ENCODE measurements at places on chromosomes 13 and 19.

GRCh38 chr19:10321417-10321797 lies 5.6 kb upstream of the FDX2 start:
- DNase-seq, result no peak

GRCh38 chr13:43305416-43305815 lies 282.0 kb downstream of the DNAJC15 start:
- no peak for DNase-seq

GRCh38 chr19:16384688-16385087 lies 60.1 kb downstream of the KLF2 start:
- DNase-seq, result no peak

- DNase-seq, result no peak
Observed at GRCh38 chr13:60162096-60162495, 1.6 kb downstream of the DIAPH3 start.

- no peak for DNase-seq
Observed at GRCh38 chr13:28470296-28470695, 24.6 kb downstream of the FLT1 start.

DNA sequence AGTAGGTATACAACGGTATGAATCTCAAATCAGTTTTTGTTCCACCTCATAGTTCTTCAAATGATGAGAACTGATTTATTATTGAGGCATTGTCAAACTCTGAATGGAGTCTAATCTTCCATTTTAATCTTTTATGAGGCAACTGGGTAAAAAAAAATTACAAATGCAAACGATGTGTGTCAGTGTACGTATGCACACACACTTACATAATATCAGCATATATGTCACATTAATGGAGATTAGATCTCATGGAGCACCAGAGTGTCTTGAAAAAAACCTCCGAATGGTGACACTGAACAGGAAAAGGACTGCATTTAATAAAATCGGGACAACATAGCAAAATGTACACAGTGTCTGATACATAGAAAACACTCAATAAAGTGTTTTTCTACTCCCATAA lies 842.7 kb downstream of the EFNB2 start:
- DNase-seq, result no peak

DNA sequence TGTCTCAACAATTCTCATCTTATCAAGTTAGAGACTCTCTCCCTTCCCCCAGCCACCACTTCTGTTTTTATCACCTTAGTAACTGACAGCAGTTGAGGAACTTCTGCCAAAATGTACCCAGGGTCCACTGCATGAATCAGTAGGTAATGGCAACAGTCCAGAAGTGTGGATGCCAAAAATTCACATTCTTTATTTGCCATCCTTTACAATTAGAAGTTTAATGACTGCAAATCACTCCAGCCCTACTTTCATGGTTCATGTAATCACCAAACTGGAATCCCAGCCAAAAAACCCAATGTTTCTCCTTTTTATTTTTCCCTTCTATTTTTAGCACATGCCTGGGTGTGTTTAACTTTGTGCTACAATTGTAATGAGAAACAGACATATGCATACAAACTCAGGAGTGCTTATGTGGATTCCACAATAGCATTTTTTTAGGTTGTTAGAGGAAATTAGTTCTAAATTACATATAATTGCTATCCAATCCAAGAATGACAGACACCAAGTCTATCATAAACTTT lies 243.5 kb downstream of the RGCC start:
- DNase-seq, result peak; percentile 85

GRCh38 chr19:19597809-19598306 lies 20.6 kb downstream of the PBX4 start:
- DNase-seq, result no peak

DNA sequence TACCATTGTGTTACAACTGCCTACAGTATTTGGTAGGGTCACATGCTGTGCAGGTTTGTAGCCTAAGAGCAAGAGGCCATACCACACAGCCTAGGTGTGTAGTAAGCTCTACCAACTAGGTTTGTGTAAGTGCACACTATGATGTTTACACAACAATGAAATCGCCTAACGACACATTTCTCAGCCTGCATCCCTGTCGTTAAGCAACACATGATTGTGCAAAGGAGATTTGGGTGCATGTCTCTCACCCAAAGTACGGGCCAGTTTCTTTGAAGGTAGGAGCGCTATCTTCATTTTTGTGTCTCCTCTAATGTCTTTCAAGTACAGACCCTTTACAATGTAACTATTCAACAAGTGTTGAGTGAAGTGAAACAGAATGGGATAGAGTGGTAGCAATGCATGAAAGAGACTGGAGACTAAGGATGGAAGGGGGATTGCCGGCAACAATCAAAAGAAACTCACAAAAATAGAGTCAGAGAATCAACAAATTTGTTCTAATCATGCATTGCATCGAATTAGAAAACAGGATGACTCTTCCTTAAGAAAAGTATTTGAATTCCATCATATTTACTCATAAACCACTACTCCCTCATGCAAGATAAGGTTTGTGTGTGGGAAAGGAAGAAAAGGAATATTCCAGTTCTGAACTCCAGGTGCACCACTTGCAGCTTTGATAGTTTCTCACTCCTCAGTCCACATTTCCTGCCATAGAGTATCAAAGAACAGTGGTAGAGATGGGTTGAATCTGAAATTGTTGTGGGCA lies 60.2 kb upstream of the TNFRSF19 start:
- no peak for DNase-seq

GRCh38 chr13:45021250-45021649 lies 31.9 kb downstream of the GPALPP1 start:
- no peak for DNase-seq

DNA sequence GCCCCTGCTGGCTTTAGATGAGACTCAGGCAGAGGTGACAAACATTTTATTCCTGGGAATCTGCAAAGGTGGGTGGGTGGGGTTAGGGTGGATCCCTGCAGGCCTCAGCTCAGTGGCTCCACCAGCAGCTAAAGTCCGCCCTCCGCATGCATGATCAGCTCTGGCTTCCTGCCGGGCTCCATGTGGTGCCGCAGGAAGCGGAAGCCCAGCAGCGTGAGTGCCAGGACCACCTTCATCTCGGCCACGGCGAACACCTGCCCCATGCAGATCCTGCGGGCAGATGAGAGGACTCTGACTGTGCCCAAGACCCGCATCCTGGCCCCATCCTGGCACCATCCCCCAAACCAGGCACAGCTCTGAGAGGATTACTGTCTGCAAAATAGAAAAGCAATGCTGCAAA lies 26.3 kb downstream of the CYP4F2 start:
- DNase-seq, result no peak

DNA sequence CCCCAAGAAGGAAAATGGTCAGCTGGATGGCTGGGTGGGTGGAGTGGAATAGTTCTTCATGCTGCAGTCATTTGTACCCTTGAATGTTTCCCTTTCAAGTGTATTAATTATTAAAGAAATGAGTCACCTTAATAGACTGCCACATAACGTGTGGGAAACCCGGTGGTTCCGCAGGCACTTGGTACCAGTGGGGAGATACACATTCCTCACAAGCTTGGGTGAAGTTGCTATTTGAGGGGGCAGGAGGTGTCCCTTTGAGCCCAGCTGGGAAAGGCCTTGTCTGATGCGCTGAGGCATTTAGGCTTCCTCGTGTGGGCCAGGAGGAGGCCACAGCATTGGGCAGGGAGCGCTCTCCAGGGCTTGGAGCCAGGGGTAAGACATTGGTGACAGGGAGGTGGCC lies 57.7 kb downstream of the ATP8A2 start:
- DNase-seq, result no peak

- DNase-seq, result no peak
Observed at GRCh38 chr13:30002577-30002976, 152.2 kb upstream of the UBL3 start.

DNA sequence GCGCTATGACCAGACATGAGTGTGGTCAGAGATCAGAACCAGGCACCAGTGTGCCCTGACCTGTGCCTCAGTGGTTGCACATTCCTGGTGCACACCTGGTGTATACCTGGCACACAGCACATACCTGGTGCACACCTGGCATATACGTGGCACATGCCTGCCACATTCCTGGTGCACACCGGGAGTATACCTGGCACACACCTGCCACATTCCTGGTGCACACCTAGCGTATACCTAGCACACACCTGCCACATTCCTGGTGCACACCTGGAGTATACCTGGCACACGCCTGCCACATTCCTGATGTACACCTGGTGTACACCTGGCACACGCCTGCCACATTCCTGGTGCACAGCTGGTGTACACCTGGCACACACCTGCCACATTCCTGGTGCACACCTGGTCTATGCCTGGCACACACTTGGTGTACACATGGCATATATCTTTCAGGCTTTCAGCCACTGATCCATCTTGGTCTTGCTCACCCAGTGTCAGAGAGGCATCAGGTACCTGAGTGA lies 61.3 kb upstream of the ADGRL1 start:
- no peak for DNase-seq

GRCh38 chr13:107375701-107376340 lies 807.9 kb upstream of the ARGLU1 start:
- peak; percentile 8 for DNase-seq

- DNase-seq, result no peak
Observed at GRCh38 chr19:7839476-7839875, 9.5 kb downstream of the EVI5L start.

GRCh38 chr19:46552891-46553290 lies 48.2 kb upstream of the CALM3 start:
- no peak for DNase-seq

GRCh38 chr19:30074741-30075715 lies 133.0 kb downstream of the URI1 start:
- no peak for DNase-seq

DNA sequence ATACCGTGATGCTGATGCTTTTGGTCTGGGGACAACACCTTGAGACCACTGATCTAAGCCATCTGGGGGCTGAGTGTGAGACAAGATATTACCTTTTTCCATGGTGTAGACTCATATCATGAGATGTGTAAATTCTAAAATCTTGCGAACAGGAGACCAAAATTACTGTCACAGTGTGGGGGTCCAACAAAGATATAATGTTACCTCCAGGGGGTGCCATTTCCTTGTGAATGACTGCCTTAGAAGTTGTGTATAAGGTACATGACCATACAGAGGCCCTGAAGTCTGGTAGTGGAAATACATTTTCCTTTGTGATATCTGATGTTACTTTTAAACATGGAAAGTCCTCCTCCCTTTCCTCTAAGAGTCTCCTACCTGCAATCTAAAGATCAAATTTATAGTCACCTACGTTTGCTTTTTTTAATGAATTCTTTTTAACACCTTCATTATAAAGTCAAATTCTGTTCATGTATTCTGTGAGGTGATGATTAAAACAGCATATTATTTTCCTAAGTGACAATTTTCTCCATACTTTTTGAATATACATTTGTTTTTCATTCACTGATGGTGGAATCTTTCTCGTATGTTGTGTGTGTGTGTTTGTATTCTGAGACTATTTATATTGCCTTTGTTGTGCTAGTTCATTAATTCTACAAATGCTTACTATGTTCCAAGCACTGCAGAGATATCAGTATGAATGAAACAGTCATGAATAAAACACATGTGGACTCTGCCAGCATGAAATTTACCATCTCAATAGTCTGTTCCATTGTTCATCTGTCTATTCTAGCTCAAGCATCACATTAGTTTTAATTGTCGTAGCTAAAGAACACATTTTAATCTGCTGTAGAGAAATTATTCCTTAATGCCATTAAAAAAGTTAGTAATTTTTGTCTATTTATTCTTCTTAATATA lies 113.7 kb downstream of the RFC3 start:
- peak; percentile 19 for DNase-seq

- no peak for DNase-seq
Observed at GRCh38 chr19:6312018-6312417, 21.4 kb downstream of the ACER1 start.

DNA sequence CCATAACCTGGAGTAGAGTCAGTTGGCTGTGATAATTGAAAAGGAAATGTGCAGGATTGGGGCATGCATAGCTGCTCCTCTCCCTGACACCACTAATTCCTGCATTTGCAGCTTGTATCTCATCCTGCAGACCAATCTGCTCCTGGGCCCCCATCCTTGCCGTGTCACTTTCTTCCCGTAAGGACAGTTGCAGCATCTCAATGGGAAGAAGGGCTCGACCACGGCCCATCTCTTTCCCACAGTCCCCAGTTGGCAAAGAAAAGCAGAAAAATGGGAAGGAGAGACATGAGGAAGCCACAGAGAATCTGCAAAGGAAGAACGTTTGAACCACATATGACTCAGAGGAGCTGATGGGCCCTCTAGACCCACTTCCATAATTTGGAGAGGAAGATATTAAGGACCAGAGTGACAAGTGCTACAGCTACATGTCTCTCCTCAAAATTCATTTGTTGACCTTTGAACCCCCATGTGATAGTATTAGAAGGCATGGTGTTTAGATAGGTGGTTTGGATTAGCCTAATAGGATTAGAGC lies 1.8 kb upstream of the SIGLEC12 start:
- no peak for DNase-seq

DNA sequence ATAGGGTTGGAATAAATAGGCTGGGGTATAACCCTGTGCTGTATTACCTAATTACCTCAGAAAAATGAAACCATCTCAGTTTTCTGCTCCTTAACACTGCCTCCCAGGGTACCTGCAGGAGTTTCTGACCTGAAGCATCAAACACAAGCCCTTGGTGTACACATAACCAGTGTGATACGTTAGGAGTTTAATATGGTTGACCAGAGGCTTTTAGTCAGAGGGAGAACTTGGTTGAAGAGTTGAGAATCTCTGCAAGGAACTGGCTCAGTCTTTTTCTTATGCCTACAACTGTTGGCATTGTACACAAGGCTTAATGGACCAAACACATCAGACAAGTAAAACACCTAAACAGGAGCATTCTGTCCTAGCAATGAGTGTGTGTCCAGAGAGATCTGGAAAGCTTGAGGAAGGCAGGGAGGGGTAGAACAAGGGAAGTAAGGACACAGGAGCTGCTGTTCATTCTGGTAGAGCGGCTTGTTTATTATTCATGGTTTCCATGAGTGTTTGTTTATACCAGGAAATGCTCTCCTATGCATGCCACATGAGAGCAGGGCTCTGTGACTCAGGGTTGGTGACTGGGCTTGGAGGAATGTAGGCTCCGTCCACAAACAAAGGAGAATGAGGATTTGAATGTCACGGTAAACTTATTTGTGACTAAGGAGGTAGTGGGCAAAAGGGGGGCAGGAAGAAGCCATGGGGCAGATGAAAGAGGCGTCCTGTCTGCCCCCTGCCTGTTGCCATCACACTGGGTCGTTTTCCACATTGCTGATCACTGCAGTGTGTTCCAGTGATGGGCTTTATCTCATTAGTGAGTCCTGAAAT lies 11.9 kb upstream of the SPATA13 start:
- DNase-seq, result no peak

- DNase-seq, result no peak
Observed at GRCh38 chr19:29379257-29380021, 146.4 kb upstream of the VSTM2B start.

GRCh38 chr13:106561551-106562170 lies 6.3 kb downstream of the ARGLU1 start:
- DNase-seq, result no peak

Data from NCI-H1092 (cell line).